ENCODE measurements at places on chromosomes 4 and X.

DNA sequence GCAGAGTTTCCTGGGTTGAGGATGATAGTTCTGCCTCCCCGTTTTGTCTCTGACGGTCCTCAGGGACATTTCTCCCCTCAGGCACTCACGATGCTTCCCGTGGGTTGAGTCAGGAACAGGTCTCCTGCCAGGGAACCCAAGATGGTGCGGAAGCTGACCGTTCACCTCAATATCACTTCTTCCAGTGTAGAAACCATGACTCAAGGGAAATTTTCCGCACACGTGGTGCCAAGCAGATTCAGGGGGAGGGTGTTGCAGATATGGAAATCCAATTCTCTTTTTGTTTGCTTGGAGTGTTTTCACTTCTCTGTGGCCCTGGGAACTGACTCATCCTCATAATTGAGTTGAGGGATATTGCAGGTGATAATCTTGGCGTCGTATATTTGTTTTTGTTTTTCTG lies 46.7 kb downstream of the CXorf49B start:
- peak; percentile 8 for DNase-seq

- DNase-seq: peak; percentile 60
Observed at GRCh38 chr4:13527981-13528820, 16.1 kb downstream of the NKX3-2 start.

DNA sequence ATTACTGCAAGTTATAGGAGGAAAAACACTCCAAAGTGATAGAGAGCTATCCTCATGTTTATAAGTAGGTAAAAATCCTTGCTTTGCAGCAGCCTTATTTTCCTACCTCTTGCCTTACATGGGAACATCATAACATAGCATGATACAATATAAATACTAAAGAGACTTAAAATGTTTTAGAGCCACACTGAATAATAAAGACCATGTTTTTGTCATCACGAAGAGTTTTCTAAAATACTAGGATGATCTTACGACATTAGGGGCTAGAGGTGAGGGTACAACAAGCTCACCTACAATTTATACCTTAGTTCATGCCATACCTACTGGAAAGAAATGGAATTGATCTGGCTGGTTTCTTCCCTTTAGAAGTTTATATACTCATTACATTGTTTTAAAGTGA lies 184.8 kb downstream of the FBXW7 start:
- peak; percentile 16 for DNase-seq

- no peak for DNase-seq
Observed at GRCh38 chrX:96579252-96579651, 105.4 kb upstream of the DIAPH2 start.

DNA sequence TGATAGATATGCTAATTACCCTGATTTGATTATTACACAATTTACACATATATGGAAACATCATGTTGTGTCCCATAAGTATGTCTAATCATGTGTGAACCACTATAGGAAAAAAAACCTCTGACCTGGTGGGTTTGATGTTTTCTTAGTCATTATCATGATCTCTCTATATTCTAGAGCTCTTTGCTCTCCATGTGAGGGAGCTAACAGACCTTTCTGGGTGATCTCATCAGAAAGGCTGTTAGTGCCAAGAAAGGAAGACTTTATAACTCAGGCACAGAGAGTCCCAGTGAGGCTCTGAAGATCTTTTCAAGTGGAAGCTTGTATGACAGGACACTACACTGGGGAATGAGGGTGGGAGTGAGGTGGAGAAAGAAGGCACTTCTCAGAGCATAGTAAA lies 527.7 kb upstream of the MAGEB2 start:
- peak; percentile 7 for DNase-seq

DNA sequence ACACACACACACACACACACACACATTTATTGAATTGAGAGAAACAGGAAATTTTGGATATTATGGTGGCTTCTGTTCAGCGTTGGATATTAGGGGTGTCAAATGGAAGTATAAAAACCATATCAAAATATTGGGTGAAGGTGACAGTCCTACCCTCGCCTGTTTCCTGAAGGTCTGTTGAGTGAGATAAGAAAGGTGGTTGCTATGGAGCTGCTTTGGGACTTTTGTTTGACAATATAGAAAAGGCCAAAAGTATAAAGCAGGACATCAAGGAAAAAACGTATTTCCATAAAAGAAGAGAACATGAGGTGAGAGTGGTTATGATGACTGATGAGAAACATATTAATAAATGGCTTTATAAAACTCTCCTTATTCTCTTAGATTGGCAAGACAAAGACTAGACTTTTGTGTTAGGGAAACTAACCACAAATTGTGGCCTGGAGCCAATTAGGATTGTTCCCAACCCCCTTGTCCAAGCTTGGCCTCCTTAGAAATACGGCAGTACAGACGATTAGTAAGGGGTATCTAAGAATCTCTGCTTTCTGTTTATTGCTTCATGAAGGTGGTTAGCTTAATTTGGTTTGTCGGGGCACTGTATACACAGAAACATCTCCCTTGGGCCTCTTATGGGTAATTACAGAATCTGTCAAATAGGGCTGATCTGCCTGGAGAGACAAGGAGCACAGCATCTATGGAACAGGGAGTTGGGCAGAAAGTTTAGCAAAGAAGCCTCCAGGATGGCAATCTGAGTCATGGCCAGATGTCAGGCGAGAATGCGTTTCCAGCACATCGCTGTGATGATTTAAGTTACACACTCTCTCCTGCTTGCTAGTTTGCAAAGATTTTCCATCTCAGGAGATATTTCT lies 198.0 kb downstream of the CBR4 start:
- peak; percentile 79 for DNase-seq

DNA sequence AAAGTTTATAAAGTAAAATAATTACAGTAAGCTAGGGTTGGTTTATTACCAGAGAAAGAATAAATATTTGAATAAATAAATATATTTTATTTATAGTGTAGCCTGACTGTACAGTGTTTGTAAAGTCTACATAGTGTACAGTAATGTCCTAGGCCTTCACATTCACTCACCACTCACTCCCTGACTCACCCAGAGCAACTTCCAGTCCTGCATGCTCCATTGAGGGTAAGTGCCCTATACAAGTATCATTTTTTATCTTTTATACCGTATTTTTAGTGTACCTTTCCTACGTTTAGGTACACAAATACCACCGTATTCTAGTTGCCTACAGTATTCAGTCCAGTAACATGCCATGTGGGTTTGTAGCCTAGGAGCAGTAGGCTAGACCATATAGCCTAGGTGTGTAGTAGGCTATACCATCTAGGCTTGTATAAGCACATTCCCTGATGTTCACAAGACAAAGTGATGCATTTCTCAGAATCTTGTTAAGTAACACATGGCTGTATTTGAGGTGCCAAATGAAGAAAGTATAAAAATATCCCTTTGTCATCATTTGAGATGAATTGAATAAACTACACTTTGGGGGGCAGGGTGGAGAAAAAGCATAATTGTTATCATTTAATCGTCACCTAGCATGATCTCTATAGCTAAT lies 14.7 kb upstream of the KLHL8 start:
- peak; percentile 56 for DNase-seq
